Gastroesophageal sphincter (tissue), 4 donors: ENCODE measurements at places on chromosomes 1 and 21.

DNA sequence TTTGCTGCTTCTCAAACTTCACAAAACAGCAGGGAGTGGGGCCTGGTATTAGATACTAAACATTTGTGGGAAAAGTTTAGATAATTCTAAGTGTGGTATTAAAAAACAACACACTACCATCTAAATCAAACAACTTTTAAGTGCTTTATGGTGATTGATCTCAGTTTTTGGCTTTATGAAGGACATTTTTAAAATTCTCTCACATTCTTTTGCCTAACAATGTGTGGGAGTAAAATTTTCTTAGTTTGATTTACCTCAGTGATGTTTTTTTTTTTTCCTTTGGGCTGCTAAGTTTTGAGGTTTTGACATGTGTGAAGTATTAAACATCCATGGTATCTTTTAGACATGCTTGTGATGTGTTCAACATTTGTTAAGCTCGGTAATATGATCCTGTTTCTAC is 116.2 kb downstream of the DISP1 start:
- ATAC-seq: no peak

DNA sequence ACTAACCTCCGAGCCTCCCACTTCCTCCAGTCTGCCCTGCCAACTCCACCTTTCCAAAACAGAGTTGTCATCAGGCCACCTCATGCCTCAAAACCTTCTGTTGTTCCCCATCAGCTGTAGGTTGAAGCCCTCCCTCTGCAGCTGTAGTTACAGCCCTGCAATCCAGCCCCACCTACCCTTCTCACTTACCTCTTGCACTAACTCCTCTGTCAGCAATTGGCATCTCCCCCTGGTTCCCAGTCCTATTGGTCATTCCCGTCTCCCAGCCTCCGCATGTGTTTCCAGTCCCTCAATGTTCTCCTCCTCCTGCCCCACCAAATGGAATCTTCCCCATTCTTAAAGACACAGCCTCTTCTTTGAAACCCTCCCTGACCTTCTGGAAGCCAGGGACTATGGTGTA is 100.1 kb upstream of the GCLM start:
- no peak for ATAC-seq

DNA sequence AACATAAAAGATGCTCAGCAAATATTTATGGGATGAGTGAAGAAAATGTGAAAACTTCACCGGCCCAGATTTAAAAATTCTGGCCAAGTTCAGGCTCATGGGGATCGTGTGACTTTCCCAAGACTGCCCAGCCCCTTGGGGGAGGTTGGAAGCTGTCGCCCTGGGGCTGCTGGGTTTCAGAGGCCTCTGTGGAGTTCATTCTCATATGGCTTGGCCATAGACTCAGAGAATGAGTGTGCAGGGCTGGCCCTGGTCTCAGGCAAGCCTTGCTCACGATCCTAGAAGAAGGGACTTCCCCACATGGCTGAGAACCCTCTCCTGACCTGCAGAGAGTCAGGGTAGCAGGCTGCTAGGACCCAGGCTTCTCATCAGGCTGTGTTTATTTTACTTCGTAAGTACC is 24.6 kb downstream of the PADI2 start:
- no peak for ATAC-seq

DNA sequence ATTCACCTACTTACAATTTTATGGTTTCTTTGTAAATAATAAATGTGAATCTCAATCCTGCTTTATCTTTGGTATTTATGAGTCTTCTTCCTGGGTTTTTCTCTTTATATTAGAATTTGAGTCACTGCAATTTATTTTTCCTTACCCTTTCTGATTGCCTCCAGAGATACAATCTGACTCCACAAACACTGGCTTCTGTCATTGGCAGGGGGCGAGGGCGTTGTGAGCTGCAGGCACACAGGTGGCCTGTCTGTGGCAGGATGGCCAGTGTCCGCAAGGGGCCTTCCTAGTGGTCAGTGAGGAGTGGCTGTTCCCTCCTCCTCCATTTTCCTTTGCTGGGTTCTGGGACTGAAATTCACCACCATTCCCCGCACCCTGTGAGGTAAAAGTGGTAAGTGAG is 2.0 kb upstream of the MTARC1 start:
- no peak for ATAC-seq

- no peak for ATAC-seq
Observed at GRCh38 chr1:18581420-18581880, 49.2 kb upstream of the PAX7 start.

DNA sequence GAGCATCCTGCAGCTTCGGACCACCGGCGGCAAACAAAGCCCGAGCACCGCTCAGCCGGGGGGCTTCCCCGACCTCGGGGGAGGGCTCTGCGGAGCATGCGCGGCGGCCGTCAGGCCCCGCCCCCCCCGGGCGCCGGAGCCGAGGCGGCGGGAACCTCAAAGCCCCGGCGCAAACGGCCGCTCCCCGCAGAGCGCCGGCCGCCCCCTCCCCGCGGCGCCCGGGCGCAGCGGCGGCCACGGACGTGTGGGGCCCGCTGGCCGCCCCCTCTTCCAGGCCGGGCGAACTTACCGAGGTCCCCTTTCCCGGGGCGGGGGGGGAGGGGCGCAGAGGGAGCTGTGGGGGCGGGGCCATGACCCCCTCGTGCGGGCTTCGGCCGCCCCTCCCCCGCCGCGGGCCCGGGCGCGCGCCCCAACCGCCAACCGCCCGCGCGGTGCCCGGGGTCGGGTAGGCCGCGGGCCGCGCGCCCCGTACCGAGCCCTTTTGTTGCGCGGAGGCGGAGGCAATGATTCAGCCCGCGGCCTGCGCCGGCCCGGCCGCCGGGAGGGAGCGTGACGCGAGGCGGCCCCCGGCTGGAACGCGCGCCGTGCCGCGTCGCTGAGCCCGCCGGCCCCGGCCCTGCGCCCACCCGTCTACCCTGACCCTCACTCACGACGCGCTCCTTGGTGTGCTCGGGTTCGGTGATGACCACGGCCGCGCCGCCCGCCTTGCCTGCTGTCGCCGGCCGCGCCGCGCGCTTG is 1.7 kb downstream of the RCC2 start:
- ATAC-seq: peak; percentile 75

DNA sequence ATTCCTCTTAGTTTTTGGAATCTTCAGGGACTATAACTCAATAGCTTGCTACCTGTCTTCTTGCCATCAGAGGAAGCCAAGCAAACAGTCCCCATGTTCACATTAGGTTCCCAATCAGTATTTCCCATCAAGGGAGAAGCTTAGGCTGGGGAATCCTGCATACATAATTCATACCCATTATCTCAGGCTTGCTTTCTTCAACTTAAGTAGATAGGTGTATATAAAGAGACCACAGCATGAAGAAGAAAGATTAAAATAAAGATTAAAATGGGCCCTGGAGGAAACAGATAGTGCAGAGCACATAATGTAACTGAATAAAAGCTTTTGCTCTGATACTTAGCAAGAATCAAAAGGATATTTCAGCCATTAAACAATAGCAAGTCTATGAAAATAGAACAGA is 29.0 kb upstream of the KCNK1 start:
- no peak for ATAC-seq

DNA sequence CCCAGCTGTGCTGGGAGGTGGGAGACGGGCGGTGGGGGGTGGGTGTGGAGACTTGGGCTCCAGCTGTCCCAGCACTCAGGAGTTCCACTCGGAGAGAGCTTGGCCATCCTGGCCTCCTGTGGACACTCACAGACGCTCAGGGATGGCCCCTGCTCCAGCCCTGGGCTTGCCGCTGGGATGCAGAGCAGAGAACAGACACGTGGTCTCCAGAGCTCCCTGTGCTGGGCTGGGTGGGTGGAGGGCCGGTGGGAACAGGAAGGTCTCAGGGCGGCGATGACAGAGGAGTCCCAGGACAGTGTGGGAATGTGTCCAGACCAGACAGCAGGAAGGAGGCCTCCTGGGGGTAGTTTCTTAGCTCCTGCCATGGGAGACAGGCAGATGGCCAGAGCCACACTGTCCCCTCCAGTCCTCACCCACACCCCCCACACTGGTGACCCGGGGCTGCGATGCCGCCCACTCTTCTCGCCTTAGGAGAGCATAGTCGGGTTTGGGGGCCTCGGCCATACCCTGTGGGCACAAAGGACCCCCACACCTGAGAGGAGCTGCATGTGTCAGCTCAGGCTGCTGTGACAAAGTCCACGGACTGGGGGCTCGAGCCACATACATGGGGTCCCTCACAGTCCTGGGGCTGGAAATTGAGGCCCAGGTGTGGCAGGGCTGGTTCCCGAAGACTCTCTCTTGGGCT is 2.0 kb downstream of the KRTAP10-9 start:
- ATAC-seq: no peak

DNA sequence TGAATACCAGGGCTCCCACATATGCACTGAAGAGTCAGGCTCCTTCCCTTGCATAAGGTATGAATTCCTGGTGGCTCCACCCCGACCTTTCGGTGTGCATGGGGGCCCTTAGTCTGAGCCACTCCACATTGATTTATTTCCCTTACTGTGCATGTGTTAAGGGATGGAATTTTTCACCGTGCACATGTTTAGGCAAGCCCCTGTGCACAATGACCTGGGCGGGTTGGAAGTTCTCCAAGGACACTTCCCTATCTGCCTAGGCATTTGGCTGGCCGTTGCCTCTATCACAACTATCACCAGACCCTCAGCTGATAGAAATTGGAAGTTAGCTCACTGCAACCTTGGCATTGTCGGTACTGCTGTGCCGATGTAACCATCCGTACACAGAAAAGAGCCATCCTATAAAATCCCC is 9.7 kb downstream of the S100A6 start:
- no peak for ATAC-seq

DNA sequence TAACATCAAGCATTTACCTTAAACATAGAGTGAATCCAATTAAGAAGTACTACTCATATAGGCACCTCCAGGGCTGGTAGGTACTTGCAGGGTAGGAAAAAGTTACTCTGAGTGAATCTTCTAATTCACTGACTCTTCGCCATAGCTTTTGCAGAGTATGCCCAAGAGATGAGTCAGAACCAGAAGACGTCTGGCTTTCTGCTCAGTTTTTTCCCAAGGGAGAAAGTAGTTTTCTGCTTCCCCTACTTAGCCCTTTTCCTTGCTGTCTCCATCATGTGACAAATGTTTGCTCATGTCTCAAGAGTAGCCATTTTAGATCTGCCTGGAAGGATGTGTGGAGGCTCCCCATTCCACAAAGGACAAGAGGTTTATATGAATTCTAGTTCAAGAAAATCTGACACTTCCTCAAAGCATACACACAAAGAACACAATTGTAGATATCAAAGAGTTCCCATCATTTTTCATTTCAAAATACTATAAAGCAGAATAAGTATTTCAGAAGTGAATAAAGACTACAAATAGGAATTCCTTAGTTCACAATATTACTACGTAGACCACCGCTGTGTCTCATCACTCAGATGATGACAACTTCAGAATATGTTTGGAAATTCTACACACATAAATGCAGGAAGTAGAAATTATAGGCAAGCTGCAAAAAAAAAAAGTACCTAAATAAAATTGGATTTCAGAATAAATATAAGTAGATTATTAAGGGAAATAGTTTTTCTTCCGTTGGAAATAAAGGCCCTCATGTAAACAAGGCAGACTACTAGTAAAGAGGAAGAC is 98.5 kb downstream of the ASH1L start:
- peak; percentile 39 for ATAC-seq

DNA sequence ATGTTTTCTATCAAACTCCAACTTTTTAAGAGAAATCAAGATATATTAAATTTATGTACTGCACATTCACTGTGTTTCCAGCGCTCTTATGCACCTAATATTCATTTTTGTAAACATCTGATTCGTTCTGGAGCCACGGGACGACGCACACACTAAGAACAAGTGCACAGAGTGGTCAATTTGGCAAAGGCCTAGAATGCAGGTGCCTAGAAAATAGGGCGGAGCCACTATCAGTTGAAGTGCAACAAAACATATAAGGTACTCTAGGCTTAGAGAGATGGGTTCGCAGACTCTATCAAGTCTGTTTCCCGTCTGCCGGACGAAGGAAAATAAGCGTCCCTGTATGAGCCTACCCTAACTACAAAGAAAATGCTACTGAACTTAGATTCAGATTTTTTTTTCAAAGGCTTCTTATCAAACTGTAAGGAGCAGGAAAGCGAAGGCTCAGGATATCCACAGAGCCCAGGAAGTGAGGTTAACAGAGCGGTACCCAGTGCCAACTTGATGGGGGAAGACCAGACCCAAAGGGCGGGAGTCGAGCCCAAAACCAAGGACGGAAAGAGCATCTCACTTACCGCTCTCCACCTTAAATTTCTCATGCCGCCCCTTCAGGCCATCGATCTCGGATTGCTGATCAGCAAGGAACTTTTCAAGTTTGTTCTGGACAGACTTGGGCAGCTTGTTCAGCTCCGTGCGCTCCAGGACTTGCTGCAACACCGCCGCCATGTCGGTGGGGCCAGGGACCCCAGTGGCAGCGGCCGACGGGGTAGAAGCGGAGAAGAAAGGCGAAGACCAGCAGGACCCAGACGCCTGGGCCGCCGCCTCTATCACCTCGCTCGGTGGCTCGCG is 526 bp downstream of the TPR start:
- no peak for ATAC-seq

DNA sequence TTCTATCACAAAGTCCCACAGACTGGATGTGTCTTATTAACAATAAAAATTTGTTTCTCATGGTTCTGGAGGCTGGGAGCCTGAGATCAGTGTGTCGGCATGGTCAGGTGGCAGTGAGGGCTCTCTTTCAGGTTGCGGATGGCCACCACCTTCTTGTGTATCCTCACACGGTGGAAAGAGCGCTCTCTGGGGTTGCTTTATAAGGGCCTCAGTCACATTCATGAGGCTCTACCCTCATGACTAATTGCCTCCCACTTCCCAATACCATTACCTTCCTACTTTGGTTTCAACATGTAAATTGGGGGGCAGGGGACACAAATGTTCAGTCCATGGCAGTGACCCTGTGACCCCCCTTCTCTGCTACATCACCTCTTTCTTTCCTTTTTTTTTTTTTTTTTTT is 20.7 kb upstream of the MX1 start:
- ATAC-seq: no peak

DNA sequence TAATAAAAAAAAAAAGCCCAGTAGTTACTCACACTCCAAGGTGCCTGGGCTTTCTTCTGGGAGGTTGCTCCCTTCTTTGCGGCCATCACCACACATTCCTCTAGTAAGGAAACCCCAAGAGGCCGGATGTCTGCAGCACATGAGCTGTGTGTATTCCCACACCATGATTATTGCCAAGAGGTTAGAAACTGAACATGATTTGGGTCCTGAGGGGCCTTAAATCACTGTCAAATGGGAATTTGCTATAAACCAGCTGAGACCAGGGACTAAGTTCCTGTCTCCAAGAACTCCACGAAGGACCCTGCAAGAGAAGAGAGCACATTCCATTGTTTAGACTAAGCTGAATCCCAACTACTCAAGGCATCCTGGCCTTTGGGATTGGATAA is 85.3 kb upstream of the SSX2IP start:
- no peak for ATAC-seq

- no peak for ATAC-seq
Observed at GRCh38 chr1:198867182-198867581, 228.3 kb downstream of the PTPRC start.

DNA sequence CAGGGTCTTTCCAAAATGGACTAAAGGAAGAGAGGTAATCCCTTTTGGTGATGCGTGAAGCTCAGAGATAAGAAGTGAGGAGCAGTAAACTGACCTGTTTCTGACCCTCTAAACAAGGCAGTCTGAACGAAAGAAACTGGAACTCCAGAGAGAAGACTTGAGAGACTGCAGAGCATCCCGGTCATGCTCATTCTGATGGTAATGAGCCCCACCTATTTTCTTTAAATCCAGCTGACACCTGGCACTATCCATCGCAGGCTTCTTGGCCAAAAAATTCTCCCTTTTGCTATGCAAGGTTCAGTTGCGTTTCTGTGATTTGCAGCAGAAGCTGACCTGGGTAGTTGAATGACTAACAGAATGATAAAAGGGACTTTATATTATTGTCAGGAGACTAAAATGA is 105.9 kb upstream of the KCNK2 start:
- no peak for ATAC-seq

GRCh38 chr21:27477296-27477695 is 510.4 kb upstream of the ADAMTS5 start:
- ATAC-seq: no peak
